Cerebellar cortex (tissue), 1 donor: ENCODE measurements at places on chromosomes 7 and 10.

- no peak for DNase-seq
These were observed 27.5 kb downstream of the VWA2 start for GRCh38 chr10:114266521-114266920.

- no peak for DNase-seq
These were observed 73.4 kb downstream of the HIPK2 start for GRCh38 chr7:139704308-139704879.

DNA sequence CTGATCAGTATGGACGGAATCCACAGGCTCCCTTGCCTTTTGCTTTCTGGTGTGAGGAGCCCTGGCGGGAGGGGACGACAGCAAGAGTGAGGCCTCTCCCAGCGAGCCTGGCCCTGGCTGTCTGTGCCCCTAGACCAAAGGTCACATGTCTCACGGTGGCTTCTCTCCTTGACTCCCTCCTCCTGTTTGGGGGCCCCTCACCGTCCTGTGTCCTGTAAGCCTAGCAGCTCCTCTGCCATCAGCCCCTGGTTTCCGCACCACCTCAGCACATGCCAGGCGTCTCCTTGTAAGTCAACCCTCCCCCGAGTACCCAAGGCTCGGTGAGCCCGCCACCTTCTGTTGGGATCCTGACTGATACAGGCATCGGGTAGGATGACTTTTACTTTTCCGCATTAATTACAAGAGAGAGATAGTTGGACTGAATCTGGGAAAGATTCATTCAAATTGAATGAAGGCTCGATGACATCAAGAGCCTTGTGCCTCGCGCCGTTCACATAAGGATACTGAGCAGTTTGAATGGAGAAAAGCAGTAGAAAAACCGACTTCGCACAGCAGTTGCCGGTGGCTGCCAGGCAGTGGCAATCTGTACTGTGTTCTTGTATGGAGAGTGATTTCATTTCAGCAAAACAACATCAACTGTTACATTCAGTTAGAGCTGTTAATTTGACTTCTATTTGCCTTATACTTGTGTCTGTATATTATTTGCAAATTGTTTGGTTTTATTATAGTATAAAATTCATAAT is 119.8 kb downstream of the XRCC2 start:
- DNase-seq: no peak

GRCh38 chr7:67950321-67951083 is 953.9 kb downstream of the TYW1 start:
- DNase-seq: no peak
